Activated CD4-positive, alpha-beta T cell treated with anti-CD3 and anti-CD28 coated beads, Interleukin-2, amount 50 U/mL, for 4 hours (primary cell): ENCODE measurements at places on chromosomes 2 and 18.

GRCh38 chr2:29361231-29361630 is 246.0 kb downstream of the CLIP4 start:
- DNase-seq: no peak

- no peak for DNase-seq
Observed at GRCh38 chr18:23401400-23402347, 51.4 kb upstream of the RIOK3 start.

GRCh38 chr2:100180503-100180902 is 38.1 kb upstream of the AFF3 start:
- DNase-seq: no peak

DNA sequence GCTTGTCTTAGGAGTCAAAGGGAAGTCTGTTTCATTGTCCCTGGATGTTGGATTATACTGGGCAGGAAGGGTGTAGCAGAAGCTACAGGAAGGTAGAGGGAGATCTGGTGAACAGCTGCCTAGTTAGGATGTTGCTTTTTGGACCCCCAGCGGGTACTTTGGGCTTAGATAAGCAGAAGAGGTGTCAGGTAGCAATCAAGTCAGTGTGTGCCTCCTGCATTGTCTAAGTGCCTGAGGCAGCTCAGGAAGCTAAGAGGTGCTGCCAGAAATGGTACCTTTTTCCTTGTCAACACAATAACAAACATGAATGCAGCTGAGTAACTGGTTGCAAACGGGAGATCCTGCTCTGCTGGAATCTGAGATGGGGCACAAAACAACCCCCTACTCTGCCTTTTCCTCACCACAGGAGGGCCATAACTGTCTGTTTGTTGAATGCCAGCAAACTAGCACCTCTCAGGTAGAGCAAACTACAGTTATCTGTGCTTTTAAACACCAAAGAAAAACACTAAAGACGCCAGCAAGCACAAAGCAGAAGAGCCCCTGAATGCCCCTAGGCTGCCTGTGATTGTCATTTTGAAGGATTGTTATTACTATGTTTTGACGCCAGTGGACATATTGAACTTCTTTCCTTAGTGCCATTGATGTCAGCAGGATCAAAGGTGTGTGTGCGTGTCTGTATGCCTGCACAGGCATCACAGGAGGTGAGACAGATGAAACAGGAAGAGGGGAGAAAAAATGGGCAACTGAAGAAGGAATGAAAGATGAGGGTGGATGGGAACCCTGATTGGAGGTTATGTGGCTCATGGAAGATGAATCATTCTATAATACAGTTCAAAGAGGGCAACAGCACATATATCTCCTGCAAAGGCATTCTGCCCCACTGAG is 151.4 kb downstream of the ETAA1 start:
- DNase-seq: no peak

DNA sequence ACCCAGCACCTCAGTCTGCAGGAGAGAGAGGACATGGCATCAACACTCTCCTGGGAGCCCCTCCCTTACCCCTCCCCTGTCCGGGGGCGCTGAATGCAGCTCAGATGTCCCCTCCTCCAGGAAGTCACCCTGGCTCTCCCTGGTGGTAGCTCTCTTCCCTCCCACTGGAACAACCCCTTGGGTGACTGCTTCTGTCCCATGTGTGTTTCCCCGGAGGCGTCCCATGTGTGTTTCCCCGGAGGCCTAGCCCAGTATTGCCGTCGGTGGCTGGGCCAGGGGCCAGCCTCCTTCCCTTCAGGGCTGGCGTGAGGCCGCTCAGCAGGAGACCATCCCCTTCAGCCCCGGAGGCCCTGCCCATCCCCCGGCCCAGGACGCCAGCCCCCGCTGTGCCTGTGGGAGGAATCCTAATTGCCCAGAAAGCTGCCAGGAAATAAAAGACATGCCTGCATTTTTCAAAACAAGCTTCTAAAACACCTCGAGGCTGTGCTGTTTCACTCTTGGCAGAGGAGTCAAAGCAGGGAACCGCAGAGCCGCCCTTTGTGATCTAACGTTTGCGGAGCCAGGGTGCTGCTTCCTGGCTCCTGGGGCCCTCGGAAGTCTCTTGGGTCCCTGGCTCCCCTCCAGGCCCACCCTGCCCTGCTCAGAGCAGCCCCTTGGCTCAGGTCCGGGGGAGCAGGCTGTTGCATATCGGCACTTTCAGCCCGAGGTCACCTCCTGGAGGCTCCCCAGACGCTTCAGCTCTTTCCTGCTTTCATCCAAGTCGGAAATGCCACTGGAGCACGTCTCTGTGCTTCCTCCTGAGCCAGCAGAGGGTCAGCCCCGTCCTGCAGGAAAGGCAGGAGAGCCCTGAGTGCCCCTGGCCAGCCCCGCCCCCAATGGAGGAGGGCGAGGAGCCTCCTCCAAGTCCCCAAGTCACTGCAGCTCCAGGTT is 11.4 kb downstream of the SNED1 start:
- peak; percentile 16 for DNase-seq

- no peak for DNase-seq
Observed at GRCh38 chr2:200446612-200447011, 63.3 kb downstream of the KCTD18 start.

DNA sequence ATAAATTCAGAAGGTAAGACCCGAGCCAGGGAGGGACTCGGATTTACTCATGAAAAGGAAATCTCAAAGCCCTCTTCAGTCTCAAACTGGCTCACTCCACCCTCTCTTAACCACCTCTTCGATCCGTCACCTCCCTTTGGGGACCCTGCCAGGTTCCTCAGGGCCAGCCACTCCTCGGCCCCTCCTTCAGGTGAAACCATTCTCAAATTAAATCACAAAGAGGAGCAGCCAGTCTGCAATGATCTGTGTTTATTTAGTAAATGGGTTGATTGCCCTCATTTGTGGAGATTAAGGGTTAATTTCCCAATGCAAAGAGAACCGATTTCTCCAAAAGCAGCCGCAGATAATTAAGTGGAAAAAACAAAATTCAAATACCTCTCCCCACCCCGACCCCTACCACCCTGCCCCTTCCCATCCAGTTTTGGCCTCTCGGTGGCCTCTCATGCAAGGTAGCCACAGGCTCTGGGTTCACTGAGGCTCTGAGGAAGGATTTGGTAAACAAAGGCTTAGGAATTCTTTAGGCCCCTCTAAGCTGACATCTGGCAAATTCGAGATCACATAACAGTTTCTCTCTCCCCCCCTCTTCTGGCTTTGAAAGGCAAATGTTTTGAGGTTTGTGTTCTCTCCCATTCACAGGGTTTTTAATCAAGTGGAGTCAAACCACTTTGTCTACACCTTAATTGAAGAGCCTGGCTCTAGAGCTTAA is 10.3 kb upstream of the FZD7 start:
- DNase-seq: no peak

GRCh38 chr2:8608411-8608954 is 73.4 kb upstream of the ID2 start:
- no peak for DNase-seq

DNA sequence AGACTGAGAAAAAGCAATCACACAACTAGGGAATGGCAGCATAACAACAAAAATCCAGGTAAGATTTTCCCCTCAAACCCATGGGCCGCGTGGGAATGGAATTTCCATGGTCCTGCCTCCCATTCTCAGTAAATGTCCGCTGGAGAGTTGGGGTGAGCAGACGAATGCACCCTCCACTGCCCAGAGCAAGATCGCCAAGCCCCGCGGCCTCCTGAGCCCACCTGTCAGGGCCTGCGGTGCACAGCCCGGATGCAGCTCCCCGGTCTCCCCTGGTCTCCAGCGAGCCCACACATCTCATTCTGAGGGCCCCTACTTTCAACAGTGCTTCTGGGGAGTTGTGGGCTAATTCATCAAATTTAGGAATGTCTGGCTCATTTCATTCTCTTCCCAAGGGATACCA is 327.4 kb upstream of the HS6ST1 start:
- DNase-seq: no peak

DNA sequence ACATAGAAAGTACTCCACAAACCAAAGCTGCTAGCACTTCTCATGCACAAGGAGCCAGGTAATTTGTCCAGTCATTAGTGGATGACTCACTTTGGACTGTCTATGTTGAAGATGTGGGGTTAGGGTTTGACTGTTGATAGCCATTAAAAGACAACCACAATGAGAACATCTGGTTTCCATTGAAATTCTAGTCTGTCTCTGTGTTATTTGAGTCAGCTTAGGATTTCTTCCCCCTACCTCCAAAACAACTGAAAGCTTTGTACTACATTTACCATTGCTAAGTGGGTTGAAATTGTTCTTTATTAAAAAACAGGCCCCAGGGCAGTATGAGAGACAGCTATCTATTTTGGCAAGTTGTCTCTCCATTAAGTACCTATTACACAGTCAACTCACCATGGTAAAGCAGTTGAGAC is 50.2 kb upstream of the ANKRD44 start:
- no peak for DNase-seq

- DNase-seq: no peak
Observed at GRCh38 chr2:207408086-207408794, 121.5 kb upstream of the CREB1 start.
